ENCODE measurements at places on chromosomes 4 and X.

DNA sequence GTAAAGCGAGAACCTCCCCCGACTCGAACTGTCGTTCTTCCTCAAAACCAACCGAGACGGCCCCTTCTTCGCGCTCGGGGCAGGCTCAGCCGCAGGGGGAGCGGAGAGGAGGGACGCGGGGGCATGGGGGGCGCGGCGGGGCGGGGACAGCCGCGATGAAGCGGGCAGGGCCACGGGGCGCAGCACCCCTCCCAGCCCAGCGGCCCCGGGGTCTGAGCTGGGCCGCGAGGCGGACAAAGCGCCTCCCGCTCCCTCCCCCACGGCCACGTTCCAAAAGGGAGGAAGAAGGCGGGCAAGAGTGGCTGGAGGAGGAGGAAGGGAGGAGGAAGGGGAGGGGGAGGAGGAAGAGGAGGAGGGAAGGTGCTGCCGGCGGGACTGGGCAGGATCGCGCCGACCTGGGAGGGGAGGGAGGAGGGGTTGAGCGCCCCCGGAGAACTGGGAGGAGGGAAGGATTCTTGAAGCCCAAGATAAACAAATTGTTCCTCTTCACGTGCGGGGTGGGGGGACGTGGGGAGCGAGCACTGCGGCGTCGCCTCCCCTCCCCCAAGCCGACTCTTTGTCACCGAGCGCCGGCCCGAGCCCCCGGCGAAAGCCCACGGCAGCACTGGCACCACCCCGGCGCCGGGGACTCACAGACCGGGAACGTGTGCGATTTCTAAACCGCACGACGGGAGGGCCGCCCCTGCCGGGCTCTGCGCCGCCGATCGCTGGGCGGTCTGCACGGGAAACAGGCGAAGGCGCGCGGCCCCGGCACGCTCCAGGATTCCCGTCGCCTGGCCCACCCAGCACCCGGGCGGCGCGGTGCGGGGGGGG lies 2.9 kb downstream of the MAML3 start:
- H3K27ac ChIP-seq = peak overlapping the region; percentile 96
- H3K27me3 ChIP-seq = peaks cover 28% of the 10 kb centered on the region
- H3K4me3 ChIP-seq = peak overlapping the region; percentile 90
- H3K4me1 ChIP-seq = peaks cover 32% of the 10 kb centered on the region
- DNase-seq = peak; percentile 89

DNA sequence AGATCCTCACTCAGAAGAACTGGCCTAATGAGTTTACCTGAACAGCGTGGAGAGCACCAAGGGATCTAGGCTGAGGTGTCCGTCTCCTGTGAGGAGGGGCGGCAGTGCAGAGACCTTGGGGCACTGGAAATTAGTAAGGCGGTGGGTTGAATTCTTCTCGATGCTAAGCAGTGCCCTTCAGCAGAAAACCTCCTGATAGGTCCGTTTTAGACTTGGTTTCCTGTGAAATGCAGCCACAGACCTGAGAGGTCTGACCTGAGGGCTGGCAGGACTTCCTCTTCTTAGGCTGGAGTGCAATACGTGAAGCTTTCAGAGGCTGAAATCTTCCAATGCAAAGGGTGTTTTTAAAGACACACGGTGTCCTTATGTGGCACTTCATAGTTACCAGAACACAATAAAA lies at the start of gene CLNK:
Gene CLNK (minus strand): TSS at position 138 of the 400 bp plus-strand sequence. CDS start 16,899 bp downstream, outside the sequence.
- H3K27ac ChIP-seq = peak within 1 kb of the TSS; percentile 58
- H3K4me1 ChIP-seq = peaks cover 14% of the 10 kb centered on the region

- no peak for DNase-seq
- H3K4me1 ChIP-seq = no peaks in the 10 kb centered on the region
- no peaks in the 10 kb centered on the region for H3K27me3 ChIP-seq
- no peaks in the 10 kb centered on the region for H3K36me3 ChIP-seq
- no peak overlapping the region for H3K4me3 ChIP-seq
- no peak overlapping the region for H3K27ac ChIP-seq
Observed at GRCh38 chrX:94758130-94758529, 1084.1 kb downstream of the FAM133A start.

DNA sequence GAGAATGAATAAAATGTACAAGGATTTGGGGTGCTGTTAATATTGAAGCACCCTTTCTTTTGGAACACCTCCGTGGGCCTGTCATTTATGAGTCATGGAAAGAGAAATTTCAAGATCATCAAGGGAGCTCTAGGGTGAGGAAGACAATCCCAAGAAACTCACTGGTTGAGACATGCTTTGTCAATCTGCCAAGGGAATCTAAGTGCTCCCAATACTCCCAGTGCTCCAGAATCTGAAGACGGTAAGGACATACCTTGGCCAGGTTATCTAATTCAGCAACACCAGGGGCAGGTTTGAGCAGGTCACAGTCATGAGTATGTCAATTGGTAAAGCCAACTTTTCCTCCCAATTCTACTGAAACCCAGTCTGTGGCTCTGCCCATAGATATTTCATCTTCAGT lies 556.4 kb upstream of the CPEB2 start:
- no peak overlapping the region for H3K27ac ChIP-seq
- no peak for DNase-seq
- no peaks in the 10 kb centered on the region for H3K27me3 ChIP-seq
- H3K4me1 ChIP-seq = no peaks in the 10 kb centered on the region
- H3K4me3 ChIP-seq = no peak overlapping the region
- no peaks in the 10 kb centered on the region for H3K36me3 ChIP-seq

- H3K27me3 ChIP-seq = peaks cover 7% of the 10 kb centered on the region
- H3K4me3 ChIP-seq = no peak overlapping the region
- H3K36me3 ChIP-seq = no peaks in the 10 kb centered on the region
Observed at GRCh38 chr4:138892483-138893407, 122.8 kb upstream of the NOCT start.

DNA sequence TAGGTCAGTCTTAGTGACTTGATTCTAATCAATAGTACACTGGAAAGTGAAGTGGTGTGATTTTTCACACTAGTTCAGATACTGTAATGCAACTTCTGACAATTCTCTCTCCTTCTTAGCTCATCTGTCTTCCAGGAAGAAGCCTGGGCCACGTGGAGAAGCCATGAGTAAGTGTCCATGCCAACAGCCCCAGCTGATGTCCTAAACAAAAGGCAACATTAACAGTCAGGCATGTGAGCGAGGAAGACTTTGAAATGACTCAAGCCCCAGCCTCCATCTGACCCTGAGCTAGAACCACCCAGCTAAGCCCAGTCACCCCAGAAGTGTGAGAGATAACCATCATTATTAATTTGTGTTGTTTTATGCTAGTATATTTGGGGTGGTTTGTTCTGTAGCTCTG lies 115.7 kb upstream of the MAGEB16 start:
- H3K27me3 ChIP-seq = no peaks in the 10 kb centered on the region
- H3K4me3 ChIP-seq = no peak overlapping the region
- H3K36me3 ChIP-seq = no peaks in the 10 kb centered on the region

DNA sequence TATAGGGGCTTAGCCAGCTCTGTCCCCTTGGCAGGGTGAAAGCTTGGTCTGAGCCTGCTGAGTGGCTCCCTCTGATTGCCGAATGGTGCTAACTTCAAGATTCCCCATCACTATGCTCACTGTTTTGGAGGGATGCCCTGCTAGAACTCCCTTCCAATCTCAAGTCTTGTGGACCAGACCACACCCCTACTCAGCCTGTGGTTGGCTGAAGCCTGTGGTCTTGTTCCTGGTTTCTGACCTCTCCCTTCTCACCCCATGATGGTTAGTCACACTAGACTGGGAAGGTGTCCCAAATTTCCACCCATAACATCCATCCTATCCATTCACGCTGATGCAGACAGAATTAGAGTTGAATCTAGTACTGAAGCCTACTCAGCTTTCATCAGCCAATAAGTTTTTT lies 184.7 kb upstream of the NDP start:
- H3K36me3 ChIP-seq = no peaks in the 10 kb centered on the region
- no peaks in the 10 kb centered on the region for H3K4me1 ChIP-seq
- H3K27ac ChIP-seq = no peak overlapping the region
- no peak overlapping the region for H3K4me3 ChIP-seq
